ENCODE measurements at places on chromosomes 12 and 14. TPM values are rescaled to one million over a fixed set of nuclear protein-coding genes. Genes with fewer than 3 reads are reported as not detected.

- DNase-seq = no peak
These were observed 64.1 kb downstream of the ZNF641 start for GRCh38 chr12:48286665-48287064.

GRCh38 chr14:79630288-79630960 lies 580.9 kb downstream of the DIO2 start:
- no peak for DNase-seq

DPPA3 gene
- total RNA-seq = not detected

- no peak for DNase-seq
These were observed 115.4 kb downstream of the KIF21A start for GRCh38 chr12:39327510-39327909.

GRCh38 chr12:58787021-58787760 lies 133.1 kb downstream of the LRIG3 start:
- DNase-seq = no peak

RERG gene
- total RNA-seq = 120 TPM

DNA sequence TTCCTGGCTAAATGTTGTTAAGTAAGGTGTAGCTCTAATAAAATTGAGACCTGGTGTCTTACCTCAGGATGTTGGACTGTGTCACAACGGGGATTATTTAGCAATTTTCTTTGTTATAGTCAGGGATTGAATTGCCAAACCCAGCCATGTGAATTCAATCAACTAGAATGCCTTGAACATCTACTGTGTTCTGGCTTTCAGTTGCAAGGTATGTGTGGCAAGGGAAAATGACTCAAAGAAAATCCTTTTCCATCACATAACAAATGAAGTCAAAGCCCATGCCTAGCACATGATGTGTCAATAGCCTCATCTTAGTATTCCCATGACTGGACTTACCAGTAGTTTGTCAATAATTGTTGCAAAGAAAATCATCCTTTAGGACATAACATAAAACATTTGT lies 519.8 kb upstream of the FLRT2 start:
- DNase-seq = no peak

METTL1 gene
- total RNA-seq = 10.4 TPM

- no peak for DNase-seq
These were observed 23.3 kb downstream of the TAS2R7 start for GRCh38 chr12:10779103-10779502.

GRCh38 chr12:47067771-47068431 lies 11.5 kb upstream of the PCED1B start:
- no peak for DNase-seq

DNA sequence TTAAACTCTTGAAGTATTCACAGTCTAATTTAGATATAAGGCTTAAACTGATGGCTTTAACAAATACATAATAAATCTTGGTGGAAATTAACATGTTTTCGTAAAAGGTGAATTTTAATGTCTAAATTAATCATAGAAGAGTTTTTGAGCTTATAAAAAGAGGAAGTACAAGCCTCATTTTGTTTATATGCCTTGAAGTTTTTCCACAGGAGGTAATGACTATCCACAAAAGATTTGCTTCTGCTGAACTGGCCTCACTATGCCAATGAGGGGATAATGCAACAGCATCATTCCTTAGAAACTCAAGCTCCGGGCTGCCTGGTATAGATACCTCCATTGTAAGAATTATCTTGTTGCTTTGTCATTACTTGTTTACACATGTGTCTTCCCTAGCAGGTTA lies 175.6 kb downstream of the DUSP6 start:
- no peak for DNase-seq

DNA sequence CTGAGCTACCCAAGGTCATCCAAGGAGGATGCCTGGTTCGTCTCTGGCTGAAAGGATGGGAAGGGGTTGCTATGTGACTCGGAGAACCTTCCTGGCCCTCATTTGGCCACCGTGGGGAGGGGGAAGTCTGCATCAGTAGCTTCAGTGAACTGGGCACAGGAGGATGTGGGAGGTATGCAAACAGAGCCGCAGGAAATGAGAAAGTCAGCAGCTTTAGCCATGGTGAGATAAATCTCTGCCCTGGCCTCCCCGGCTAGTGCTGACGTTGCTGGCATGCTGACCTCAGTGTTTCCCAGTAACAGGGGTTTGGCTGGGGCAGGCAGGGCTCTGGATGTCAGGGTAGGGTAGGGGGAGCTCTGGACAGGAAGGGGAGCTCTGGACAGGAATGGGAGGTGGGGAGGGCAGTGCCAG lies 2.3 kb upstream of the CEBPE start:
- DNase-seq = no peak

TAS2R46 gene
- 3.0 TPM for total RNA-seq

DNA sequence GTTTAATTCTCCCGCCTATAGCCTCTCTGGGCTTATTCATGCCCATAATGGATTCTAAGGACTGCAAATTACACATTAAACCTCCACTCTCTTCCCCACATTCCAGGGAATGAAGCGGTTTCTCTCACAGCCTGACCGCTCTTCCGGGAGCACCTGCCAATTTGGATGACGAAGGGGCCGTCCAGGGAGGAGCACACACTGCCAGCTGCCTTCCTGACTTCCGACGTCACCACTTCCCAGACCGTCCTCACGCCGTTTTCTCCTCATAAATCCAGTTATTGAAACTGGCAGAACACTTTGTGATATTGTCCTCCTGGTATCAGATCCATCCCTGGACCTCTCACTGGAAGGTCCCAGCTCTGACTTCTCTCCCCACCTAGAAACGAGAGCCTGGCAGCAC lies 87.6 kb downstream of the GCH1 start:
- no peak for DNase-seq

- DNase-seq = no peak
These were observed 4.2 kb downstream of the TMEM253 start for GRCh38 chr14:21105095-21105494.

DNA sequence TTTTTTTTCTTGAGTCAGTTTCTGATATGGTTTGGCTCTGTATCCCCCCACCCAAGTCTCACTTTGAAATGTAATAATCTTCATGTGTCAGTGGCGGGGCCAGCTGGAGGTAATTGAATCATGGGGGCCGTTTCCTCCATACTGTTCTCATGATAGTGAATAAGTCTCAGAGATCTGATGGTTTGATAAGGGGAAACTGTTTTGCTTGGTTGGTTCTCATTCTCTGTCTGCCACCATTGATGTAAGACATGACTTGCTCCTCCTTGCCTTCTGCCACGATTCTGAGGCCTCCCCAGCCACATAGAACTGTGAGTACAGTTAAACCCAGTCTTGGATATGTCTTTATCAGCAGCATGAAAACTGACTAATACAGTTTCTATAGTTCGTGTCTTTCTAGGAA lies 42.9 kb downstream of the WNK1 start:
- DNase-seq = no peak

SLC38A6 gene
- 39.4 TPM for total RNA-seq

DNA sequence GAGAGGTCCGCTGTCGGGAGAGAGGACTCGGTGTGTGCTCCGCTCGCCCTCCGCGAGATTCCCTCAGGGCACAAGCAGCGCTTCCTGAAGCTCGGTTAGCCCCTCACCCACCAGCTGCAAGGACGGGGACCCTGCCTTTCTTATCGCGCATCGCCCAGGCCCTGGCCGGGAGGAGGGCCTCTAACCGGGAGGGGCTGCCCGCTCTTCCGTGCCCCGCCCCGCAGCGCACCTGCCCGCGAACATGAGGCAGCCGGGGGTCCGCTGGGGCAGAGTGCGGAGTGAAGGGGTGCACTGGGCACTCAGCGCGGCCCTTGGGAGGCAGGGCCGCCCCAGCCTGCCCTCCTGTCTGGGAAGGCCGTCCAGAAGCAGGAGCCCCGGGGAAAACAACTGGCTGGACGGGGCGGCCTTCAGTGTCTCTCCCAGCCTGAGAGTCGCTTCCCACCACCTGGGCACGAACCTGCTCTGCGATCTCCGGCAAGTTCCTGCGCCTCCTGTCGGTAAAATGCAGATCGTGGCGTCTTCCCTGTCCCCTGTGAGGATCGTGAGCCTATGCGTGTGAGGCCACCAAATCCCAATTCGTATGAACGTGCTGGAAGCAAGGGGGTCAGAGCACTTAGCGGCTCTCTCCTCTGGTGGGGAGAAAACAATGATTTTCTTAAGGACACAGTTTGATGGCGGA lies 28.0 kb upstream of the ADIPOR2 start:
- no peak for DNase-seq

GRCh38 chr14:104770851-104771272 lies 17.9 kb downstream of the SIVA1 start:
- DNase-seq = no peak

GRCh38 chr12:124446364-124446763 lies 121.0 kb downstream of the NCOR2 start:
- no peak for DNase-seq

SLC25A47 gene
- not detected for total RNA-seq

DNA sequence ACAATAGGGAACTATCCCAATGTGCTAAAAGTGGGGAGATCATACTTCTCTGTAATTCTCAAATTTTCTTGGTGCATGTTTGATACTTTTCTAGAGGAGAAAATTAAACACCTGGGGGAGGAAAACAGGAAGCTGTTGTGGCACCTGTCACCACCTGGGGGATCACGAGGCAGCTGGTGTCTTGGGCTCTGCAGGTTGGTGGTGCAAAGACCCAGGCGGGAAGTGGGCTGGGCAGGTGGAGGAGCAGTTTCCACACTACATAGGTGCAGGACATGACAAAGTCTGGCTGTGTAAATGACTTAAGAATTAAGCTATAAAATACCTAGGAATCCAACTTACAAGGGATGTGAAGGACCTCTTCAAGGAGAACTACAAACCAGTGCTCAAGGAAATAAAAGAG lies 23.2 kb downstream of the PEX5 start:
- no peak for DNase-seq

DNA sequence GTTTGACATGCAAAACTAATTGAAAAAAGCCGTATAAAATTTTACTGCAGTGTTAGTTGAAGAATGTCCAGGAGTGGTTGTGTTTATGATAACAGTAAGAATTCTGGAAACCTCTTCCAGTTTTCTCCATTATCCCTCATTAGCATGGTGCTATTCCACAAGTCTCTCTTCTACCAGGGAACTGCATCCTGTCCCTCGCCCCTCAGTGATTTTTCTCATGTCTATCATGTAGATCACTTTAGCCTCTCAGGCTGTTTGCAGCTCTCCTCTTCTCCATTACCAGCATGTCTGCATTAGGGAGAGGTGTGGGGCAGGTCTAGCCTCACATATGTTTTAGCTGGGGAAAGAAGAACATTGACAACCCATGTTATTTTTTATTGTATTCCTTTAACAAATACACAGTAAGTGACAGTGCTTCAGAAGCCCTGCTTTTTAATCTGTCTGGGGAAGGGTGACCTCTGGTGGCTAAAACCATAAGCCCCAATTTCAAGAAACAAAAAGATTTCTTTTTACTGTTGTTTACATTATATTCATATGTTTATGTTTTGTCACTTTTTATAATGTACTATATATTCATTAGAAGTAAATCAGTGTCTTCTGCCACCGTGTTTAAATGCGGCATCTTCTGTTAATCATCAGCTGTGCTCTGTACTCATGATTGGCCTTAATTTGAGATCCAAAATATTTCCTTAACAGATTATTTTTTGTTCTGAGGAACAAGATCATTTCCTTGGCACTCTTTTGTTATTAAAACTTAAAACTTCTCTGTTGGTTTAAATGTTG lies 70.7 kb downstream of the RASSF8 start:
- no peak for DNase-seq

RPL10L gene
- not detected for total RNA-seq

DNA sequence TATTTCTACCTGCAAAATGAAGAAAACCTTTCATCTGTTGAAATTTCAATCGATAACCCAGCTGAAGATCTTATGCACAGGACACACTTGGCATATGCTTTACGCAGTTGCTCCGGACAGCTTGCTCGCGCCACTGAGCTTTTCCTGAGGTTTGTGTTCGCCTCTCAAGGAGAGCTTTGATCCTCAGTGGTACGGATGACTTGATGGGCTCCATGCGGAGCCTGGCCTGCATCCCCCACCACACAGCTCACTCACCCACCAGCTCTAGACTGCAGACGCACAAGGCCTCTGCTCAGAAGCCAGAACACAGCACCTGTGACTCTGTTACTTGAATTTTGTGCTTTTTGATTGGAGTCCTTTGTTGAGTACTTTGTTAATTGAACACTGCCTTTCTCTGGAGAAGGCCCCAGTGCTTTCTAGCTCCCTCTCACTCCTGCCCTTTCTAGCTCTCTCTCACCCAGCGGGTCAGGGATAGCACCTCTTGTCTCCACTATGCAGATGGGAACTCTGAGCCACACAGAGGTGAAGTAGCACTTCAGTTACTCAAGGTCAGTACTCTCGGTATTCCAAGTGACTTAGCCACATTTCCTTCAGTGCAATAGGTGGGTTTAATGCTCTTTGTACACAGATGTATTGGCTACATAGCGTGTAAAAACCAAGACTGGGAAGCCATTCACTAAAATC lies 52.1 kb downstream of the TBC1D30 start:
- no peak for DNase-seq

- no peak for DNase-seq
These were observed 399.8 kb downstream of the RGS6 start for GRCh38 chr14:72332046-72332445.

DNA sequence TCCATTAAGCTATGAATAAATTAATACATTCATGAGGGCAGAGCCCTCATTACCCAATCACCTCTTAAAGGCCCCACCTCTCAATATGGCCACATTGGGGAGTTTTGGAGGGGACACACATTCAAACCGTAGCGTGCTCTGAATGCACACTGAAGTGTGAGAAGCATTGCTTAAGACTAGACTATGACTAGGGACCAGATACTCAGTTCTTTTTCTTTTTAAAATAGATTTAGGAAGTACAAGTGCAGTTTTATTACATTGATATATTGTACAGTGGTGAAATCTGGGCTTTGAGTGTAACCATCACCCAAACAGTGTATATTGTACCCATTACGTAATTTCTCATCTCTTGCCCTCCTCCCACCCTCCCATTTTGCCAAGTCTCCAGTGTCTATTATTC lies 21.0 kb upstream of the JDP2 start:
- no peak for DNase-seq

DNA sequence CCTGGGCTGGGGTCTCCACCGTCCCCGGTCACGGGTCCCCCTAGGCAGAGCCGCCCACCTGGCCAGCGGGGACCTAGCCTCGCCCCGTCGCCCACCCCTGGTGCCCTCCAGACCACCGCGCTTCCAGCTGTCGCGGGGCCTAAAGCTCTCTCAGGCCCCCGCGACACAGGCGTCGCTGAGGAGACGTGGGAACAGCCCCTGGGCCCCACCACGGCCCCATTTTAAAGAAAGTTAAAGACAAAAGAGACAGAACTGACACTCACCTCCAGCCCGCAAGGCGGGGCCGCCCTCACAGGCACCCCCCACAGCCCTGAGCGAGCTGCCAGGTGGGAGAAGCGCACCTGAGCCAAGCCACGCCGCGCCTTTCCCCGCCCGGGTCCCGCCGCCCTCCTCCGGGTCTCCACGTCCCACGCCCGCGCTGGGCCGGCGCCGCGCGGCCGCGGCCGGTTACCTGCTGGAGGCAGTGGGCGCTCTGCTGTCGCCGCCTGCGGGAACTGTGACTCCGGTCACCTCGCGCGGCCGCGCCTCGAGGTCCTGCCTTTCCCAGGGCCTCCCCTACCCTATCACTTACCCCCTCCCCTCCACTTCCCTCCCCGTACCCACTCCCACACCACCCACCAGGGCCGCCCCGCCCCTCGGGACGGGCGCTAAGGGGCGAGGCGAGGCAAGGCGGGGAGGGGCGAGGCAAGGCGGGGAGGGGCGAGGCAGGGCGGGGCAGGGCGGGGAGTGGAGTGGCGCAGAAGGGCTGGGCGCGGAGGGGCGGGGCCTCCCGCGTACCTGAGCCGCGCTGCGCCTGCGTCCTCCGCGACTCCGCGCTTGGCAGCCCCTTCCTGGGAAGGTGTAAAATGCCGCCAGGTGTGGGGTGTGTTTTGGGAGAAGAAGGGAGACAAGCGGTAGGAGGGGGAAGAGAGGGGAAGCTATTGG lies 31.2 kb downstream of the TC2N start:
- no peak for DNase-seq

GDF3 gene
- total RNA-seq = not detected

GNG2 gene
- total RNA-seq = 8.7 TPM

G2E3 gene
- 11.9 TPM for total RNA-seq

All from thoracic aorta (tissue), 2 donors.